ENCODE measurements at places on chromosomes 7 and 10.

DNA sequence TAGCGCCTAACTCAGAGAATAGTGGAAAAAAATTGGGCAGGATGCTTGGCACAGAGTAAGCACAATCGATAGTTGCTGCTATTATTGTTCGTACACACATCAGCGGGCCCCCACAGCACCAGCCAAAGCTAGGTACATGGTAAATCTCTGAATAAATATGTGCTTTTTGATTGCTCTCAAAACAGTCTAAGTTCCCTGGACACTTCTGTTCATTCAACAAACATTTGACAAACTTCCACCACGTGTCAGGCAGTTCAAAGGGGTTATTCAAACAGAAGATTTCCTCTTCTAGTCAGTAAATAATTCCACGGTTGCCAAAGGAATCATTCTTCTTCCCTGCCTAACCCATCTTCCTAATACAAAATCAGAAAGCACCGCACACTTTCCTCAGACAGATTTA is 150.8 kb downstream of the DGKI start:
- no peak for DNase-seq

- no peak for DNase-seq
Measured at GRCh38 chr7:110854651-110855050, 236.3 kb upstream of the LRRN3 start.

GRCh38 chr10:114172776-114173602 is 1.0 kb downstream of the CCDC186 start:
- no peak for DNase-seq

GRCh38 chr10:104323085-104323484 is 15.2 kb downstream of the ITPRIP start:
- no peak for DNase-seq

- no peak for DNase-seq
Measured at GRCh38 chr10:132345345-132345744, 13.4 kb downstream of the LRRC27 start.

GRCh38 chr7:43569424-43569823 is 13.5 kb upstream of the STK17A start:
- no peak for DNase-seq

DNA sequence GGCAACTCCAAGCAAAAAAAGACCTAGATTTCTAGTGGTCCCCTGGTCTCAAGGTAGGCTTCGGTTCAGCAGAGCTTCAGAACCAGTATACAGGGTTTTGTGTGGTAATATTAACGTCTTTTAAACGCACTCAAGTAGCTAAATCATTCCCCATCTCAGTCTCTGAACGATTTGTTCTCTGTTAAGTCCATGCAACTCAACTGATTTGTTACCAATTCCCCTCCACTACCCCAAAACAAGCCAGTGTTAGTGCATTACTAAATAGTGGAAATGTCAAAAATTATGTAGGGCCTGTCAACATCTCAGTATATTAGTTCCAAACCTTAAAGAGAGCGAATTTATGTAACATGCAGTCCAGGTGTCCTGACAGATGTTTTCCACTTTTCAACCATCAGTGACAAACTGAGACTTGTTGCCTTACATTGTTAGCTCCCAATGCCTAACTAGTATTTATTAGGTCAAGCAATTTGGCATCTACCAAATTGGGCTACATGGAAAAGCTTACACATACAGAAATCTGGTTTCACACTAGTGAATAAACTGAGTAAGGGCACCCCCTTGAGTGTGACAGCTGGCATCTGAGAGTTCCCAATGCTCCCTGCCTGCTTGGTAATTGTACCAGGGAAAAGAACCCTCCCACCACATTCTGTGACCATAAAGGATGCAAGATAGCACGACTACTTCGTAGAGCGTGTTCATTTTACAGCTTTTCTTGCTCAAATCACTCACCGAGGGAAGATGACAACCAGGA is 12.2 kb downstream of the HNRNPA2B1 start:
- no peak for DNase-seq

GRCh38 chr10:124062390-124062789 is 31.0 kb downstream of the CHST15 start:
- no peak for DNase-seq

- DNase-seq, result no peak
Measured at GRCh38 chr10:17344206-17344605, 110.2 kb downstream of the ST8SIA6 start.
